ENCODE measurements at places on chromosomes 12 and 14.

- DNase-seq: no peak
Observed at GRCh38 chr12:131420867-131421447, 289.9 kb upstream of the SFSWAP start.

- DNase-seq: no peak
Observed at GRCh38 chr12:45357539-45358417, 141.9 kb downstream of the ANO6 start.

- DNase-seq: no peak
Observed at GRCh38 chr14:68823434-68824206, 30.8 kb upstream of the ZFP36L1 start.

DNA sequence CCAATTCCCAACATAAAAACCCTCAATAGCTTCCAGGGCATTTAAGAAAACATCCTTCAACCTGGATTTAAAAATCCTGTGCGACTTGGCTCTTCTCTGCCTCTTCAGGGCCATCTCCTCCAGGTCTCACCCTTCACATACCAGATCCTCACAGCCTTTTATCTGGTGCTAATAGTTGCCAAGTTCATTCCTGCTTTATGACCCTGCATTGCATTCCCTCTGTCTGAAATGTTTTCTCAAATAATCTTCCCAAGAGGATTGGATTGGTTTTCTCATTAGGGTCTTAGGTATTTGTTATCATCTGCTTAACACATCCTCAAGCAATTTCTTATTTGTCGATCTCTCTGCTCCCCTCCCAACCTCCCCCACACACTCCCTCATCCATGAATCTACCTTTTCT lies 832.0 kb downstream of the GALC start:
- no peak for DNase-seq

- no peak for DNase-seq
Observed at GRCh38 chr12:108633534-108634248, at the start of gene SELPLG. Gene SELPLG, minus strand, starts transcription at chr12:108633894. Its CDS starts 9,587 bp downstream, at chr12:108624307.

GRCh38 chr12:9872742-9873141 lies 3.6 kb upstream of the CLEC2B start:
- DNase-seq: no peak

DNA sequence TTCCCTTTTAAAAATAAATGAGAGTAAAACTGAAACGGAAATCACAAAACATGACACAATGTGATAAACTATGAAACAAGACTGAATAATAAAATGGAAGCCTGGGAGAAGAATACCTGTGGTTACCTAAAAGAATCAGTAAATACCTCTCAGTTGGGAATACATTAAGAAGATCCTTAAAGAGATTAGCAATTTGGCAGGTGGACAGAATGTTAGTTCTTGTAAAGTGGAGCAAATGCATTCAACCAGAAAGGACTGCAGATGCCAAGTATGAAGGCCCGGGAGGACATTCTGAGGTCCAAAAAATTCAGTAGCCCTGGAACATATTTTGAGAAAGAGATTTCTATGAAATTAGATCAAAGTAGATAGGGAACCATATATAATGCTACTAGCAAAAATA lies 861.3 kb upstream of the SEL1L start:
- DNase-seq: no peak

- DNase-seq: peak; percentile 47
Observed at GRCh38 chr14:92105893-92106142, 564 bp downstream of the ATXN3 start.

- no peak for DNase-seq
Observed at GRCh38 chr14:80575763-80576162, 364.5 kb upstream of the DIO2 start.

DNA sequence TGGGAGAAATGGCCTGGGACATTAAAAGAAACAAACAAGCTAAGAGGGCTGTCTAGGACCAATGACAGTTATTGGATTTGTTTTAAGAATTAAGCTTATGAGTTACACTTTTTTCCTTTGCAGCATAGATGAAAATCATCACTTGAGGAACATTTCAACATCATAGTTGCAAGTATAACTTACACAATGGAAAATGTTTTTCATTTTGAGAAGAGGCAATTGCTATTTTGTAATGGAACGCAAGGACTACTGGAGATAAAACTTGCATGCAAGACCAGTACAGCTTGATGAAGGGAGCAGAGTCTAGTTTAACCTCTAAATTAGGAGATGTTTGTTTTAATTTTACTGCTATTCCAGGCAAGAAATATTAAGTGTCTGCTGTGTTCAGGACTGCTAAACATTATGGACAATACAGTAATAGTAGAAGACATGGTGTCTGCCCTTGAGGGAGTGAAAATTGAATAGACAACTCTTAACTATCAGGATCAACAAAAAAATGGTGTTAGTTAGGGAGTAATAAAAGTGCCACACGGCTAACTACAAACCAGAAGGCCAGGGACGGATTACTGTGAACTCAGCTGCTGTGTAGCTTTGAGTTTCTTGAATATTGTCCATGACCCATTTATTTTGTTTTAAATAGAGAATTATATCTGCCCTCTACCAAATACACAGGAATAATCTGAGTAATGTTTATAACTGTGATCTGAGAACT lies 374.5 kb downstream of the RAD51B start:
- DNase-seq: no peak

DNA sequence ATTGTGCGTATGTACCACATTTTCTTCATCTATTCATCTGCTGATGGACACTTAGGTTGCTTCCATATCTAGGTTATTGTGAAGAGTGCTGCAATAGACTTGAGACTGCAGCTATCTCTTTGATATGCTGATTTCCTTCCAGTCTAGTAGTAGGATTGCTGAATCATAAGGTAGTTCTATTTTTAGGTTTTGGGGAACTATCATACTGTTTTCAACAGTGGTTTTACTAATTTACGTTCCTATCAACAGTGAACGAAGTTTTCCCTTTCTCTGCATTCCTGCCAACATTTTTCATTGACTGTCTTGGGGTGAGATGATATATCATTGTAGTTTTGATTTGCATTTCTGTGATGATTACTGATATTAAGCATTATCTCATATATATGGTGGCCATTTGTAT lies 482.2 kb downstream of the SLC16A7 start:
- DNase-seq: no peak

GRCh38 chr12:123058481-123058880 lies 78.0 kb downstream of the ARL6IP4 start:
- no peak for DNase-seq

DNA sequence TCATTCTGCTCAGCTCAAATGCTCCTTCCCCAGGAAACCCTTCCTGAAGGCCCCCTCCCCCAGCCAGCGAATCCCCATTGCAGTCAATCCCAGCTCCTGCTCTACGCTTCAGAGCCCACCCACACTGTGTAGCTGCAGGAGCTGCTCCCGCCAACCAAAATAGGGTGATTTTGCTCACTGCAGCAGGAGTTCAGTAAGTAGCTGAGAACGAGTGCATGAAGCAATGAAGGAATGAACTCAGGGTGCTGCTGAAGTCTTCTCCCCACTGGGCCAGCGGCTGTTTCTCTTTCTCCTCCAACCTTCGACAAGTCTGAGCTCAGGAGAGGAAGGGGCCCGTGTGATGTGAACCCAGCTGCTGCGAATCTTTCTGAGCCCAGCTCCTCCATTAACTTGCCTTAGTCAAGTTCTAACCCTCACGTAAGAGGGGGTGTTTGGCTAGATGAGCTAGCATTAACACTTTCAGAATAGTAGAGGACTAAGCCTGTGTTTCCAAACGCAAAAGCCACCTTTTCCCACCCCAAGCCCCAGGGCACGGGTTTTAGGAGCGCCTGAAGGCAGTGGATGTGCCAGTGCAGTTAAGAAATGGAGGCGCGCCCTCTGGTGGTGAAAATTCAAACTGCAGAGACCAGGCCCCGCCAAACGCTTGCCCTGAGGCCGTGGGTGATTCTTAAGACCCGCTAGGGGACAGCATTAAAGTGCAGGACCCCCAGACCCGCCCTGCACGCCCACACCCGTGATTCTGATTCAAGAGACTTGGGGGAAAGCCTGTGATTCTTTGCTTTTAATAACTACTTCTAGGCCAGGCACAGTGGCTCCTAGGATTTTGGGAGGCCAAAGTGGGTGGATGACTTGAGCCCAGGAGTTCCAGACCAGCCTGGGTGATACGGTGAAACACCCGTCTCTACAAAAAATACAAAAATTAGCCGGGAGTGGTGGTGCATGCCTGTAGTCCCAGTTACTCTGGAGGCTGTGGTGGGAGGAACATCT lies 11.9 kb upstream of the SERPINA4 start:
- peak; percentile 45 for DNase-seq

GRCh38 chr14:39681782-39682399 lies 249.7 kb upstream of the FBXO33 start:
- DNase-seq: no peak

DNA sequence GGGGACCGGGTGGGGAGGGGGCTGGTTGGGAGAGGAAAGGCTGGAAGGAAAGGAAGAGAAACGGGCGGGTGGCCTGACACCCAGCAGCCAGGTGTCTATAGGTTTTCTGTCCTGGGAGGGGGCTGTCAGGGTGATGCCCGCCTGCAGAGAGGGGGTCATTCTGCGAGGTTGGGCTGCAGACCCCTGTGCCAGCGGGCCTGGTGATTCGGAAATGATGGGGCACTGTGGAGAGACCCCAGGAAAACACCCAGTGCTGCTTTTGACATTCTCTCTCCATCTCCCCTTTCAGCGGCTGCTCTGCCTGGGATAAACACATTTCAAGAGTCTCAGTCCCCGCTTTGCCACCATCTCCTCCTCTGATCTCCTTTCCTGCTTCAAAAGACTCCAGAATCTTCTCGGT lies 168.5 kb upstream of the RTL1 start:
- no peak for DNase-seq

DNA sequence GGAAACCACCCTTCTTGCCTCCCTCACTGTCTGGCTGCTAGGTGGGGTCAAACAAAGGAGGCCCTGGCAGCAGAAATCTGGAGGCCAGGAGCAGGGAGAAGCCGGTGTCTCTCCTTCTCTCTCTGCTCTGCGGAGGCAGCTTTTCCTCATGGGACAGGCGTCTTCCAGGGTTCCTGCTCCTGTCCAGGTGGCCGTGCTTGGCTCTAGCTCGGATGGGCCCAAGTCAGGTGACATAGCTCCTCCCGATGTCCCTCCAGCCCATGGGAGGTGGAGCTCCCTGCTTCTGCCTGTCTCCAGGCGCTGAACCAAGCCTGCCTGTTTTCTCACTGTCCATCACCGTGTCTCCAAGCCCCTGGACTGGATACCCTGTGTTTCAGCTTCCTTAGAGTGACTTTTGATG lies 30.5 kb upstream of the FZD10 start:
- DNase-seq: no peak

DNA sequence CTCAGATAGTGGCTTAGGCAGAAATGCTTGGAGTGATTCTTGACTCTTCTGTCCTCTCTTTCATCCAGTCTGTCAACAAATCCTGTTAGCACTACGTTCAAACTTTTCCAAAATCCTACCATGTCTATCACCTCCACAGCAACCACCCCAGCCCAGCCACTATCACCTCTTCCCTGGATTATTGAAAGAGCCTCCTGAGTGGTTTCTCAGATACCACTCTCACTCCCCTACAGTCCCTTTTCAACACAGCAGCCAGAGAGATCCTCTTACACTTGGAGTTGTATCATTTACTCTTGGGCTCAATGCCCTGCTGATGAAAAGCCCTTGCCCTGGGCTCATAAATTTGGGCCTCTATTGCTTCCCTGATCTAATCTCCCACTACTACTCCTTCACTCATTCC lies 218.9 kb downstream of the EXOC5 start:
- no peak for DNase-seq

- DNase-seq: no peak
Observed at GRCh38 chr12:52667931-52668330, 12.3 kb downstream of the KRT1 start.

GRCh38 chr12:62865065-62865464 lies 69.9 kb downstream of the PPM1H start:
- no peak for DNase-seq

GRCh38 chr12:29782285-29782870 lies 1.4 kb downstream of the TMTC1 start:
- DNase-seq: no peak

DNA sequence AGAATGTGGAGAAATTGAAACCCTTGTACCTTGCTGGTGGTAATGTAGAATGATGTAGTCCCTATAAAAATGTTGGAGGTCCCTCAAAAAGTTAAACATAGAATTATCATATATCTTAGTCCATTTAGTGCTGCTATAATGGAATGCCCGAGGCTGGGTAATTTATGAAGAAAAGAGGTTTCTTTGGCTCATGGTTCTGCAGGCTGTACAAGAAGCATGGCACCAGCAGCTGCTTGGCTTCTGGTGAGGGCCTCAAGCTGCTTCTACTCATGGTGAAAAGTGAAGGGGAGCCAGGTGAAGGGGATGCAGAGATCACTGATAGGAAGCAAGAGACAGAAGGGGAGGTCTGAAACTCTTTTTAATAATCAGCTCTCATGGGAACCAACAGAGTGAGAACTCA lies 233.9 kb downstream of the ADGRD1 start:
- no peak for DNase-seq

DNA sequence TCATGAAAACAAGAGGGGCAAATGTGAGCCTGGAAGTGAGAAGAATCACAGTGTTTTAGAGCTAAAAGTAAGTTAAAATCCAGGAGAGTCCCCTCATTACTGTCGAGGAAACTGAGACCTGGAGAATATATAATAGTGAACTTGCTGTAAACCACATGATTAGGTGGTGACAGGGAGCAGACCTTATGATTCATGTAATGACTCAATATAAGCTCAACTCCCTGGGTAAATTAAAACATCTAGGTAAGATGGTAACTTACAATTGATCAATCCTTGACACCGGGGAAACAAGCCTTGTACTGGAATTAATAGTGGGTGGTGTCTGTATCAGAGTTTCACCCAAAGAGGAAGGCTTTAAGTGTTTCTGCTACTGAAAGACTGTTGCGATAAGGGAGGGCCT lies 269.3 kb downstream of the SNAPC1 start:
- no peak for DNase-seq

DNA sequence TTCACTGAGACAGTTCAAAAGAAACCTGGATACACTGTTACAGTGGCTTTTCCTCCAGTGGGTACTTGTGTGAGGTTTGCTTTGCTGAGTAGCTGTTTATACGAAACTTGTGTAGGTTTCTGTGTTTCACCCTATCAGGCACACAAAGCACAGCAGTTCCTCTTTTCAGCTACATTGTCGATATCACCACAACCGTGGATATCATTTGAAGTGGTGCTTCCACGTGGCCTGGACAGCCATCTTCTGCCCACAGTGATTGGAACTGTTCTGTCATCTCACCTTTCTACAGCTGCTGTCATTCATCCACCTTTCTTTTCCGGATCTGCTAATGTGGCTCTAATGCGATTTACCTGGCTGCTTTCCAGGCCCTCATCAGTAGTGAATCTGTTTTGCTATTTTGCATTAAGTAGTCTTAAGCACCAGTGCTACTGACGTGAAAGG lies 368.8 kb downstream of the SYT1 start:
- no peak for DNase-seq

DNA sequence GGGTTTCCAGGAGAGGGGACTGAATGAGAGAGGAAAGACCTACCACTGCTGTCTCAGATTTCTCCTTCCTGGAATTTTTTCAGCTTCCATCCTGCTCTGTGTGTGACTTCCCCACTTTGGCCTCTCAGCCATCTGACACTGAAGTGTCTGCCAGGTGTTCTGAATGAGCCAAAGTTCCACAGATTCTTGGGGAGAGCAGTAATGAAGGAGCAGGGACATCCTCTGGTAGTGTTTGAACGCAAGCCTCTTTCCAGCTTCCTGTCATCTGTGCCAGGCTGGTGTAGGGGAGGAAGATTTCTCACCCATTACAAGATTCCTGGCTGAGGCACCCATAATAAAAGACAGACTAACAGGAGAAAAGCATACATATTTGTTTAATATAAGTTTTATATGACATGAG lies 141.7 kb upstream of the NRXN3 start:
- no peak for DNase-seq
